ENCODE measurements at places on chromosomes 7 and 10. TPM values are rescaled to one million over a fixed set of nuclear protein-coding genes. Genes with fewer than 3 reads are reported as not detected.

GRCh38 chr7:41478187-41478586 is 224.7 kb downstream of the INHBA start:
- DNase-seq, result no peak
- no peaks in the 10 kb centered on the region for H3K4me1 ChIP-seq
- H3K27me3 ChIP-seq, result no peaks in the 10 kb centered on the region

GRCh38 chr7:27156916-27157701 is 634 bp upstream of the HOXA7 start:
- no peak for DNase-seq
- H3K27me3 ChIP-seq, result no peaks in the 10 kb centered on the region
- H3K4me1 ChIP-seq, result peaks cover 9% of the 10 kb centered on the region

GRCh38 chr7:100803398-100804161 is 23.7 kb downstream of the EPHB4 start:
- H3K4me3 ChIP-seq, result no peak overlapping the region
- no peaks in the 10 kb centered on the region for H3K27me3 ChIP-seq
- no peak overlapping the region for H3K27ac ChIP-seq
- no peaks in the 10 kb centered on the region for H3K4me1 ChIP-seq
- peak; percentile 89 for DNase-seq
- H3K36me3 ChIP-seq, result peaks cover 17% of the 10 kb centered on the region

DNA sequence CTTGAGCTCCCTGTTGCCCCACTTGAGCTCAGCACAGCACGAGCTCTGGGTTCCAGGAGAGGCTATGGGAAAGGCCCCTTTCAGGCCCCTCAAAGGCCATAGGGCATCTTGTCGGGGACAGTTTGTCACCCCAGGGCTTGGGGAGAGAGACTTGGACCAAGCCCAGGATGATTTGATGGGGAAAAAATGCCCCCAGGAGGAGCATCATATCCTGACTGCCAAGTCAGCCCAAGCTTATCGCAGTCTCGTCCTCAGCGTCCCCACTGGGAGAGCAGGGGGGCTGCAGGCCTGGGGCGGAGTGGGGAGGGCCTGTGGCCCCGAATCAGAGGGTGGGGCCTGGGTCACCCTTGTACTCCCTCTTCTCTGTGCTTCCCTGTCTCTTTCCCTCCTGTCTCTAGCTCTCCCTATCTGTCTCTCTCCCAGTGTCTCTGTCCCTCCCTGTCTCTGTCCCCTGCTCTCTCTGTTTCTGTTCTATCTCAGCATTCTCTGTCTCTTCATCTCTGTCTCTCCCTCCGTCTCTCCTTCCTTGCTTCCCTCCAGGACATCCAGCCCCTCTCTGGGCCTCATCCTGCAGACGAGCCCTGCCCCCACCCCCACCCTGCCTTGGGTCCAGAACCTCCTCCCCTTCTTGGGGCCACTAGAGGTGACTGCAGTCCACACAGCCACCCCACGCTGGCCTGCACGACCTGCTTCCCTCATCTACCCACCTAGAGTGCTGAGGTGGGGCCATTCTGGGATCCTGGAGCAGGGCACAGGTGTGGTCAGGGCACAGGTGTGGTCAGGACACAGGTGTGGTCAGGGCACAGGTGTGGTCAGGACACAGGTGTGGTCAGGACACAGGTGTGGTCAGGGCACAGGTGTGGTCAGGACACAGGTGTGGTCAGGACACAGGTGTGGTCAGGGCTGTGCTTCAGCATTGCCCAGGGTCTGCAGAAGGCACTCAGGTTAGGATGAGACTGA is 17.3 kb upstream of the GRIFIN start:
- no peak for DNase-seq
- H3K4me1 ChIP-seq, result peaks cover 10% of the 10 kb centered on the region
- no peaks in the 10 kb centered on the region for H3K36me3 ChIP-seq
- no peak overlapping the region for H3K4me3 ChIP-seq
- H3K27ac ChIP-seq, result no peak overlapping the region
- no peaks in the 10 kb centered on the region for H3K27me3 ChIP-seq

DNA sequence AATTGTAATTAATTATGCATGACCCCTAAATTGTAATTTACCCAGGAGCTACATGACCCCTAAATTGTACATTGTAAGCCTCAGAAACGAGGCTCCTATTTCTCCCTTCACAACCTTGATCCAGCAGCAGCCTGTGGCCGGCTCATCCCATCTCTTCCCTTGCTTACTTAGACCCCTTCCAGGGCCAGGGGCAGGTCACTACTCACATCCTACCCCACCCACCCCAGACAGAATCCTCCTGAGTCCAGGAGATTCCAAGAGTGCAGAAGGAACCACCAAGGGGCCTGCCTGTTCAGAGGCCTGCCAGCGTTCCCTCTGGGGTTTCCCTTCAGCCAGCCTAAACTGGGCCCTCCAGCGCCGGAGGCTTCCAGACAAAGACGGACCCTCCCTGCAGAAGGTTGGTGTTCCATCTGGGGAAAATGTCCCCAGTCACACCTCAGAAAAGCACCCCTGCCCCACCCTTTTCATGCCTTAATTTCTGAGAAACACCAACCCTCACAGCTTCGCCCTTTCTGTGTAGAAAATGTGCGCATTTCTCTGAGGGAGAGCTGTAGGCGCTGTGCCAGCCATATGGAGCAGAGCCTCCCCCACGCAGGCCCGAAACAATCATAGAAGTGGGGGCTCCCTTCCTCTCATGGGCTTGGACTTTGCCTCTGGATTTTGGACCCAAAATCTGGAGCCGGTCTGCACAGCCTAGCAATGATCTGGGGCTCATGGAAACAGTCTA is 19.2 kb downstream of the LEP start:
- H3K27ac ChIP-seq, result peak overlapping the region; percentile 11
- DNase-seq, result no peak
- no peak overlapping the region for H3K4me3 ChIP-seq
- no peaks in the 10 kb centered on the region for H3K27me3 ChIP-seq
- H3K4me1 ChIP-seq, result no peaks in the 10 kb centered on the region

DNA sequence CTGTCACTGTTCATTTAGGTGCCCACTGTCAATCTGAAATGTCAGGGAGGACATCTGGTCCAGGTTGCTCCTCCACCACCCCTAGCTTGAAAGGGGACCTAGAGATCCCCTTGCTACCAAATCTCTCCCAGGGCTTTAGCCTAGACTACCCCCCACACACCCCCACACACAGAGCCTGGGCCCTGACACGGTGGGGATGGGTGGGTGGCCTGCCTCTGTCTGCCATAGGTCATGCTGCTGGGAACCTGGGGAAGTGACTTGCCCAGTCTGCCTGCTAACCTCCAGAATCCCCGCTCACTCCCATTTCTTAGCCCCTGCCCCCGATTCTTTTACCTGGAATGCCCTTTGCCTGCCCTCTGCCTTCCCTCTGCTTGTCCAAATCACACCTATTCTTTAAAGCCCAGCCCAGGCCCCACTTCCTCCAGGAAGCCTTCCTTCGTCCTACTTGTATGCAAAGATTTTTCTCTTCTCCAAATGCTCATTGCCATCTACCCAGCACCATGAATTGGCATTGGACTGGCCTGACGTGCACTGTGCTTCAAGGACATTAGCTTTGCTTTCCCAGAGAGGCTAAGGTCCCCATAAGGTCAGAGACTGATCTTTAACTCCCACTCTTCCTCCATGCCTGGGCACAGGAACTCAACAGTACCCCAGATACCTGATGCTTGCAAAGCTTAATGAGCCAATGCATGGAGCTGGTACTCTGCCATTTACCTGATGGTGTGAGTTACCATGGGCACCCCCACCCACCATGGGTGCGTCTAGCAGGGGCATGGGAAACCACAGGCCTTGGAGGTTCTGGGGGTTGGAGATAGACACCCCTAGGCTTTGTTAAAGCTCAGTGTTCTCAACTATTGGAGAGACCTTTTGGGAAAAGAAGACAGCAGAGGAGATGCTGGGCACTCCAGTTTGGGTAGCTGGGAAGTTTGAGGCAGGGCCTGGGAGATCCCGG is 2.0 kb upstream of the SMARCD3 start:
- peaks cover 10% of the 10 kb centered on the region for H3K4me1 ChIP-seq
- peak overlapping the region; percentile 34 for H3K27ac ChIP-seq
- no peak overlapping the region for H3K4me3 ChIP-seq
- no peaks in the 10 kb centered on the region for H3K27me3 ChIP-seq
- peak; percentile 24 for DNase-seq

- H3K36me3 ChIP-seq, result no peaks in the 10 kb centered on the region
- H3K27ac ChIP-seq, result no peak overlapping the region
- H3K27me3 ChIP-seq, result no peaks in the 10 kb centered on the region
- no peaks in the 10 kb centered on the region for H3K4me1 ChIP-seq
- DNase-seq, result peak; percentile 55
- H3K4me3 ChIP-seq, result no peak overlapping the region
These were observed 2.2 kb downstream of the CFAP46 start for GRCh38 chr10:132939957-132940790.

GRCh38 chr7:81882086-81882485 is 112.2 kb upstream of the HGF start:
- no peaks in the 10 kb centered on the region for H3K4me1 ChIP-seq
- H3K27ac ChIP-seq, result no peak overlapping the region

- H3K4me1 ChIP-seq, result no peaks in the 10 kb centered on the region
- H3K27me3 ChIP-seq, result no peaks in the 10 kb centered on the region
- H3K4me3 ChIP-seq, result no peak overlapping the region
- DNase-seq, result no peak
- H3K36me3 ChIP-seq, result no peaks in the 10 kb centered on the region
- H3K27ac ChIP-seq, result no peak overlapping the region
These were observed 155.7 kb downstream of the MGMT start for GRCh38 chr10:129622736-129623135.

DNA sequence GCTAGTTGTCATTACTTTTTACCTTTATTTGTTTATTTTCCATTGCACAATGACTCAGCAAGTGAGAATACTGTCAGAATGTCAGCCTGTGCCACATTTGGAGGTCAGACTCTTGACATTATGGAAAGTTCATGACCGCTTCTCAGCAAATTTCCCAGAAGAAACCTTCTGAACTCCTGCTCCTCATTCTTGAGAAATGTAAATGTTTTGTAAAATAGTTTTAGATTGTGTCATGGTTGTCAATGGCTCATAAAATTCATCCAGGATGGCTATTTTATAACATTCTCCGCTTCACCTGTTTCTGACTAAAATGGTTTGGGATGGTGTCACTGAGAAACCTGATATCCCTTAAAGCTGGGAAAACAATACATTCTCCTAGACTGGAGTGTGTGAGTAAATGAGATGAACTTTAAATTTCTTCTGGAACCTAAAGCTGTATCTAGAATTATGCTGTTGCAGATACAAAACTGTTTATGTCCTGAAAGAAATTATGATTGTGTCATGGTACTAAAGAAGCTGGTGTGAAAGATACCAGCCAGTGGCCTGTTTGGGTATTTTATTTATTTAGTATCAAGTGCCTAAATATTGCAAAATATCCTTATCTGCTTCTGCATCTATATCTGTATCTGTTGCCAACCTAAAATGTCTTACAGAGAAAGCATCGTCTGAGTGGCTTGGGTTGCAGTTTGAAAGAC is 671.7 kb downstream of the GATA3 start:
- no peaks in the 10 kb centered on the region for H3K36me3 ChIP-seq
- no peaks in the 10 kb centered on the region for H3K27me3 ChIP-seq
- no peak overlapping the region for H3K27ac ChIP-seq
- DNase-seq, result peak; percentile 57

DNA sequence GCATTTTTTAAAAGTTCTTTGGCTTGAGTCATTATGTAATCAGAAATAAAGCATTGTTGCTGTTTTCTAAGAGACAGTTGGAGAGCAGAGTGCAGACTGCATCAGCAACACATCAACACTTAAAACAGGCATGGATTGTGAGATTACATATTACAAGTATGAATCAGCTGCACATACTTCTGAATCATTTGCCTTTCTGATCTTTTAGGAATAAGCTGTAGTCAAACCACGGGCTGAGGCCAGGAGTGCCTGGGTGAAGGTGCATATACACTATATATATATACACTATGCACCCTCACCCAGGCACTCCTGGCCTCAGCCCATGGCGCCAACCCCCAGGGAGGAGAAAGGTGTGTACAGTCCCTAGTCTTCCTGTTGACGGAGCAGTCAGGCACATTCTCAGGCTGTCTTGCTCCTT is 52.4 kb upstream of the DLX6 start:
- no peak overlapping the region for H3K4me3 ChIP-seq
- no peak overlapping the region for H3K27ac ChIP-seq
- H3K4me1 ChIP-seq, result no peaks in the 10 kb centered on the region

DNA sequence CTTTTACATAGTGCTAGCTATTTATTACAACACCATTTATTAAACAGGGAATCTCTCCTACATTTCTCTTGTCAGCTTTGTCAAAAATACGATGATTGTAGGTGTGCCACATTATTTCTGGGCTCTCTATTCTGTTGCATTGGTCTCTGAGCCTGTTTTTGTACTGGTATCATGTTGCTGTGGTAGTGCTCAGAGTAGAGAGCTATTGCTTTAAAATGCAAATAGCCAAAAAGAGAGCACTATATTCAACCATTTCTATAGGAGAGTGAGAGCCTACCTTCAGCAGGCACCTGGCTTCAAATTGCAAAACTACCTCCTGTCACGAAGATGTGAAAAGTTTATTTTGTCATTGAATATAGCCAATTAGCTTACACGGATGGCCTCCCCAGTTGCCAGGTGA is 8.1 kb downstream of the ZNF92 start:
- no peaks in the 10 kb centered on the region for H3K4me1 ChIP-seq
- H3K36me3 ChIP-seq, result no peaks in the 10 kb centered on the region
- no peak for DNase-seq
- no peak overlapping the region for H3K4me3 ChIP-seq
- no peak overlapping the region for H3K27ac ChIP-seq
- no peaks in the 10 kb centered on the region for H3K27me3 ChIP-seq

DNA sequence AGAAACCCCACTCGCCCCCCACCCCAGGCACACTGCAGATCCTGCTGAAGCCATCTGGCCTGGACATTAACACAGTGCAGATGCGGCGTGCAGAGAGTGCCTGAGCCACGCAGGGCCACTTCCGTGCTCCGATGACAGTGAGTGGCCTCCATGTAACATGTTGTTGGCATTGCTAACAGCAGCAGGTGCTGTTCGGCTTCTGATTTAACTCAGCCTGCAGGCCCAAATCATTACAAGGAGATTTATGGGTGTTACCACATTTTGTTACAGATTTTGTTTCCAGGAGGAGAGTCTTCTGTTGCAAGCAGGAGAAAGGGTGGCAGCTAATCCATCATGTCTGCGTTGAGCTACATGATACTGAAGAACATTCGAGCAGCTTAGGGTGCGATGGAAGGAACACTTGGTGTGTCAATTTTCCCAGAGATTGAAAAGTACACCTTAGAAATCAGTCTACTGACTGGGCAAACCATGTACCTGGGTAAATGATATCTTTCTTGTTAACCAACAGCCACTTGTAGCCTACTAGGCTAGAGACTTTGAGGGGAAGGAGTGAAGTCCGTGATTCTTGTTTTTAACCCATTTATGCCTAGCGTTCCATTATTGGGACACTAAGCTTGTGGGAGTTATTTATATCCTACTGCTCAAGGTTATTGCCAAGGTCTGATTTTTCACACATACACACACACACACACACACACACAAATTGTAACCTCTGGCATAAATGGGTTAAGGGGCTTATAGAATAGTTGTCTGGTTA is 90.0 kb downstream of the JCAD start:
- H3K27me3 ChIP-seq, result no peaks in the 10 kb centered on the region
- no peaks in the 10 kb centered on the region for H3K36me3 ChIP-seq
- H3K27ac ChIP-seq, result no peak overlapping the region
- no peaks in the 10 kb centered on the region for H3K4me1 ChIP-seq
- no peak overlapping the region for H3K4me3 ChIP-seq

The GPR146 gene
- 7.6 TPM for polyA plus RNA-seq

The THSD7A gene
- 5.1 TPM for polyA plus RNA-seq

The VENTX gene
- polyA plus RNA-seq, result 0.39 TPM

The FGFBP3 gene
- 1.3 TPM for polyA plus RNA-seq

The TBC1D12 gene
- 4.4 TPM for polyA plus RNA-seq
